ENCODE measurements at places on chromosomes 7 and 10. TPM values are rescaled to one million over a fixed set of nuclear protein-coding genes. Genes with fewer than 3 reads are reported as not detected.

DNA sequence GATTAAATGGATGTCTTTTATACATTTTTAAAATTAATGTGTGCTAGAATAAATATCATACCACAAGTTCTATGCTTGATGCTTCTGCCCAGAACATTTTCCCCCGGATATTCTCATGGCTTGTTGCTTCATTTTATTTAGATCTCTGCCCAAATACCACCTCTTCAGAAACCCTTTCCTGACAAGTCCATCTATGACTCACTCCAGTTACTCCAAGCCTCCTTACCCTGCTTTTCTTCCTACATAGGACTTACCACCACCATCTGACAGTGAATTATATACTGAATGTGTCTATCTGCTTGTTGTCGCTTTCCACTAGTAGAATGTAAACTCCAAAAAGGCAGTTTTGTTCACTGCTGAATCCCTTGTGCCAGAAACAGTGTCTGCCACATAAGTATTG, 19.1 kb upstream of the ERVW-1 start:
- DNase-seq, result no peak

Gene COMMD3
- 49.9 TPM for total RNA-seq

Gene TMEM213
- total RNA-seq, result not detected

- DNase-seq, result no peak
Observed at GRCh38 chr7:53811555-53812079, 730.6 kb upstream of the VSTM2A start.

GRCh38 chr7:107122486-107122911, 46.3 kb upstream of the HBP1 start:
- DNase-seq, result no peak

- DNase-seq, result no peak
Observed at GRCh38 chr7:67696878-67697277, 700.2 kb downstream of the TYW1 start.

DNA sequence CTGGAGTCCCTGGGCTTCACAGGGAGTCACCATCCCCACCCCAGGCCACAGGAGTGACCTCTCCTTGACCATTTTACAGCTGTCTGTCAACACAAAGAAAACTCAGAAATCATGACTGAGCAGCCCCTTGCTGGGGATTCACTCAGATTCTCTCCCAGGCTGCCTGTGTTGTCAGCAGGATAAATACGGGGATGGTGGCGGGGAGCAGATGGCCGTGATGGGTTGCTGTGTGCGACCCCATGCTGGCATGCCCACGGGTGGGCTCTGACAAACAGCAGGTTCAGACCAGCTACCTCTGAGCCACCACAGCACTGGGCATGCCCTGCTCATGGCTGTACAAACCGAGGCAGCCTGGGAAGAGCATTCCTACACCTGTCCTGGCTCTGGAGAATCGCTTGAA, 136.1 kb downstream of the SLIT1 start:
- no peak for DNase-seq

DNA sequence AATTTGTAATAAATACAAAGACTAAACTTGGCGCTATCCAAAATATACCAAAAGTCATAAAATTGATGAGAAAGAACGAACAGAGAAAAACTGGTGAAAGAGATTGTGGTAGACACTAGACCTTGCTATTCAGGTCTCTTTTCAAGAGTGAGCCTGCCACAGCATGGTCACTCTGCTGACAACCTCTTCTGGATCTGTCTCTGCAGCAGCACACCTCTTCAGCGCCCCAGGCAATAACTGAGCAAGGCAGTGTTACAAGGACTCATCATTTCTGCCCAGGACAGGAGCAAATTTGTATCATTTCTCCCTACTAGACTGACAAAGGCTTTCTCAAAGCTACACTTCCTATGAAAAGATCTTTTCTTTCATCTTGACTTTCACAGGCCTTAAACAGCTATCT, 976.0 kb downstream of the DNAJB9 start:
- no peak for DNase-seq

DNA sequence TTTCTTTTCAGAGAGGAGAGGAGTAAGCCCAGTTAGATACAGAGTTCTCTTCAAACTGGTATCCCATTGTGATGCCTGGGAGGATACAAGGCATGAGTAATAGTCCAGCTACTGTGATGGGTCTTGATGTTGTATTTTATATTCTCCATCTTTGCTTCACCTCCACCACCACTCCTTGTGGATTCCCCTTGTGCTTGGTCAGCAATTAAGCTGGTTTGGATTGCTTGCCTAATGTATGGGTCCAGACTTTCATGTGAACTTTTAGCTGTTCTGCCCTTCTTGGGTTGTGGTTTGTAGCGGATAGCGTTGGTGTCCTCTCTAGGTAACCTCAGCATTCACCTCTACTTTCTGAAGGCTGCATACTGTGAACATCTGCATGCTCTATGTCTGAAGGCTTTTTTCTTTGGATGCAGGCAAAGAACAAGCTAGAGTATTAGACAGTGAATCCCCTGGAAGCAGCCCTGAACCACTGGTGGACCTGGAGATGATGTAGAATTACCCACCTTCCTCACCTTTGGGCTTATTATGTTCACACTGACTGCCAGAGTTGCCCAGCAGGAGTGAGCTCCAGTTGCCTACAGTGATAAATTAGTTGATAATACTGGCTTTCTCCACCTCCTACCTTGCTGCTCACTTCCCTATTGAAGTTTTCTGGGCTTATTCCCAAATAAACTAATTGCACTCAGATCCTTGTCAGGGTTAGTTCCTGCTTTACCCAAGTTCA, 126.5 kb upstream of the MTPN start:
- DNase-seq, result no peak

- DNase-seq, result no peak
Observed at GRCh38 chr10:129809841-129810240, 154.2 kb downstream of the EBF3 start.

All from dorsolateral prefrontal cortex (tissue), 122 donors.